ENCODE measurements at places on chromosomes 12 and 14.

GRCh38 chr12:119457271-119457670 is 122.7 kb downstream of the CCDC60 start:
- no peak for DNase-seq

DNA sequence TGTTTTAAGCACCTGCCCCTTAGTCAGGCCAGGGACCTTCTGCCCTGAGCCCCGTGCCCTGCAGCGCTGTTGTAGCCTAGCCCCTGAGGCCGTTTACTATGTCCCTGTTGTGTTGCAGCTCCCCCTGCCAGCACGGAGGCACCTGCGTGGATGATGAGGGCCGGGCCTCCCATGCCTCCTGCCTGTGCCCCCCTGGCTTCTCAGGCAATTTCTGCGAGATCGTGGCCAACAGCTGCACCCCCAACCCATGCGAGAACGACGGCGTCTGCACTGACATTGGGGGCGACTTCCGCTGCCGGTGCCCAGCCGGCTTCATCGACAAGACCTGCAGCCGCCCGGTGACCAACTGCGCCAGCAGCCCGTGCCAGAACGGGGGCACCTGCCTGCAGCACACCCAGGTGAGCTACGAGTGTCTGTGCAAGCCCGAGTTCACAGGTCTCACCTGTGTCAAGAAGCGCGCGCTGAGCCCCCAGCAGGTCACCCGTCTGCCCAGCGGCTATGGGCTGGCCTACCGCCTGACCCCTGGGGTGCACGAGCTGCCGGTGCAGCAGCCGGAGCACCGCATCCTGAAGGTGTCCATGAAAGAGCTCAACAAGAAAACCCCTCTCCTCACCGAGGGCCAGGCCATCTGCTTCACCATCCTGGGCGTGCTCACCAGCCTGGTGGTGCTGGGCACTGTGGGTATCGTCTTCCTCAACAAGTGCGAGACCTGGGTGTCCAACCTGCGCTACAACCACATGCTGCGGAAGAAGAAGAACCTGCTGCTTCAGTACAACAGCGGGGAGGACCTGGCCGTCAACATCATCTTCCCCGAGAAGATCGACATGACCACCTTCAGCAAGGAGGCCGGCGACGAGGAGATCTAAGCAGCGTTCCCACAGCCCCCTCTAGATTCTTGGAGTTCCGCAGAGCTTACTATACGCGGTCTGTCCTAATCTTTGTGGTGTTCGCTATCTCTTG is 7.6 kb downstream of the DLK1 start:
- no peak for DNase-seq

- no peak for DNase-seq
These were observed 19.1 kb downstream of the ETV6 start for GRCh38 chr12:11668611-11669010.

GRCh38 chr12:65961190-65962035 is 137.1 kb downstream of the HMGA2 start:
- no peak for DNase-seq

DNA sequence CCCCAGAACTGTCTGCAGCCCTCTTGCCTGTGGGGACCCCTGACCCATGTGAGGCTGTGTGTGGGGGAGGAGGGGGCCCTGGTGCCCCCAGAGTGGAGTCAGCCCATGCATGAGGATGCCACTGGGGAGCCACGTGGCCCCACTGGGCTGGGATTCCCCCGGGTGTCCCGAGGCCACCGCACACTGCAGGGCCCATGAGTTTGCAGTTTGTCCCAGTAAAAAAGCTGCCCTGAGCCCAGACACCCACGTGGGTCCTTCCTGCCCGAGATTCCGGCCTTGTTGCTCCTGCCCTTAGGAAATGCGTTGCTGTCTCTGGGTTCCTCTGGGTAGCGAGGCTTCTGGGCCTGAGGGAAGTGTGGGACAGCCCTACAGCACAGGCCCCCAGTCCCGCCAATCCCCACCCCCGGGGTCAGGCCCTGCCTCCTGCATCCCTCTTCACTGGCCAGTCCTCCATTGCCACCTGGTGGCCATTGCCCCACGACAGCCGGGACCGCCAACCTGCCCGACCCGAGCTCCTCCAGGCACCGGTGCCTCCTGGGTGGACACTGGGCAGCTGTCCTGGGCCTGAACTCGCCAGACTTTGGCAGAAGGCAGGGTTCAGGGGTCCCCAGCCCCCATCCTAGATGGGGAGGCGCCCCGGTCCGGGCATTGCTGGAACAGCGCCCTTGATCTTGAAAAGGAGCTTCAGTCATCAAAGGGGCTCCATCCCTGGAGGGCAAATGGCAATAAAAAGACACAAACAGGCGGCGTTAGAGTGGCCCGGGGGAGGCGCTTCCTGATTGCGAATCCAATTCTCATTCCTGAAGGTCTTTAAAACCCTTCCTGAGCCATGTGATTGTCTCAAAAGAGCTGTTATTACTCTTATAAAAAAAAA is 15.6 kb upstream of the C14orf180 start:
- DNase-seq = peak; percentile 87

GRCh38 chr12:124720681-124721500 is 142.8 kb downstream of the SCARB1 start:
- no peak for DNase-seq

DNA sequence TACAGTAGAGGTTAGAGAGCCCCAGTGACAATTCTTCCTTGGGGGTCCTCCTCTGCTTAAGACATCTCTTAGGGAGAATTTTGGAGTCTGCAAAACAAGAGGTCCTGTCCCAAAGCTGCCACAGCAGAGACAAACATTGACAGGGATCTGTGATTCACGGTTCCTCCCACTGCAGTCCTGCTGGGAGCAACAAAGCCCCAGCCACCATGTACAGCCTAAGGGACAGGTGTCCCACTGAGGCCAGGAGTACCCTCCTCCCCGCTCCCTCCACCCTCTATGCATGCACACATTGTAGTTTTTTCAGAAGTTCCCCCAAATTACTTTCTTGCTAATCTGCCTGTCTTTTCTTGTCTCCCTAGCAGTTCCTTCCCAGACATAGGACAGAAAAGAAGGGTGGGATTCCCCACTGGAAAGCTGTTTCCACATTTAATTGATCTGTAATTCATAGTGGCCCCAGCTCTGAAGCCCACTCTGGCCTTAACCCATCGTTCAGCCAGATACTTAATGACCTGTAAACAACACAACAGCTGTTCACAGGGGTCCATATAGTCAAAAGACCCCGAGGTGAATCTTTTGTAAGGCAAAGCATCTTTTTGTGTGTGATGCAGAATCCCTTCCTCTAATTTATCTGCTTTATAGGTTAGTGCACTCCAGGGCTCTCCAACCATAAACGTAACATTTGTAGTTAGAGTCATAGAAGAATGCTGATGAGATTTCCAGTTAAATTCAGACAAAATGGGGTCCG is 13.9 kb upstream of the PRICKLE1 start:
- DNase-seq = no peak

DNA sequence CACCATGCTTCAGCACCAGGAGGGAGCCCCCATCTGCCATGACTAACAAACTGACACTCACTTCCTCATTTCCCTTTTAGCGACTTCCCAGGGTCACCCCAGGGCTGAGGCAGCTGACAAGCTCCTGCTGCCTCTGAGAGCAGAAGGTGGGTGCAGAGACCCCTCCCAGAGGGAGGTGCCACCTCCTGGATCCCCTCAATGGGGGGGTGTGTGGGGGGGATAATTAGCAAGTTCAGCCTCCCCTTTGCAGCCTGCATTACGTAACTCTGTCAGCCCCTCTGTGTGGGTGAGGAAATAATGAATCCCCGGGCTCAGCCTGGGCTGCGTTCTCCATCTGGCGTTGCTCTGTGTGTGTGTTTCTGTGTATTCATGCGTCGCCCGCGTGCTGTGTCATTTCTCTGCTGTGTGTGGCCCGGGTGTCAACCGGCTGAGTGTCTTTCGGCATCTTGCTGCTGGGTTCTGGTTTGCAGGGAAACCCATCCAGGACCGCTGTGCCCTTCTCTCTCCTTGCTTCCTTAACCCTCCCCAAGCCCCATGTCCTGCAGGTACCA is 28.0 kb downstream of the NOS1 start:
- no peak for DNase-seq

DNA sequence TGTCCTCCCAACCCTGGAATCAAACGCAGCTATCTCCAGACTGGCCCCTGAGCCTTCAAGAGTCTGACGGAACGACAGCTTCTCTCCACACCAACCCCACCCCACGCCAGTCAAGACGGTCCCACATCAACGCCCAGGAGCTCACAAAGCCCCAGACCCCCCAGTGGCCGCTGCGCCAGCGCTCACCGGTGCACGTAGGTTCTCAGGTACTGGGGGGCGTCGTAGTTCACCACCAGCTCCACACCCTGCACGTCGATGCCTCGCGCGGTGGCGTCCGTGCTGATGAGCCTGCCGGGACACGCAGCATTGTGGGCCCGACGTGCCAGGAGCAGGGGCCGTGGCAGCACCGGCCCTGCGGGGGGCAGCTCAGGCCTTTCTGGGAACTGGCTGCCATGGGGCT is 4.2 kb downstream of the DDX51 start:
- DNase-seq = no peak

DNA sequence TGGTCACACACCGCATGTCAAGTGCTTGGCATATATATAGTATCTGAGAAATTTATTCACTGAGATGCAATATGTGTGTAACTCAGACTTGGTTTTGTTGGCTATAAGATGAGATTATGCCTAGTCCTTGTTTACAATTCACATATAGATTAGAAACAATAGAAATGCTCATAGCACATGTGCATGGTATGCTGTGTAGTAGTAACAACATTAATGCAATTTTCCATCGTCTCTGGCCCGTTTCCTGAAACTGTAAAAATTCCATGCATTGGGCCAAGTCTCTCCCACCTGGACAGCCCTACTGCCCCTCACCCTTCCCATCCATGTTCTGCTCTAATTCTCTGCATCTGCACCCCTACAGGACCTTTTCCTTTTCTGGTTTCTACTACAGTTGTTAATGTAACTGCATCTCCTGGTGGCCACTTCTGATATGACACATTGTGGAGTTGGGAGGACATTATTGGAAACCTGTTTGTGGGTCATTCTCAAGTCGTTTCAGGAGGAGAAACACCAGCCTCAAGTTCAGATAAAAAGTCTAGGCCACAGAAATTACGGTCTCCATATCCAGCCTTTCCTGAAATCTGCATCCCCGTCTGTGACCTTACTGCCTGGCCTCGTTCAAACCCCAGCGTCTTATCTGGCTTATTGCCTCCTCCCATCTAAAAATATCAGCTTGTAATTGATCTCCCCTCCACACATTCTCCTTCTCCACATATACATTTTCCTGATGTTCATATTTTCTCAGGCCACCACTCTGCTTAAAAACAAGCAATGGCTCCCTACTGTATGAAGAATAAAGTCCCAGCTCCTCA is 37.5 kb downstream of the EMP1 start:
- DNase-seq = peak; percentile 34

- DNase-seq = no peak
These were observed 941.9 kb downstream of the NRXN3 start for GRCh38 chr14:79111987-79112501.

- DNase-seq = no peak
These were observed 7.7 kb downstream of the BRF1 start for GRCh38 chr14:105292826-105293711.

DNA sequence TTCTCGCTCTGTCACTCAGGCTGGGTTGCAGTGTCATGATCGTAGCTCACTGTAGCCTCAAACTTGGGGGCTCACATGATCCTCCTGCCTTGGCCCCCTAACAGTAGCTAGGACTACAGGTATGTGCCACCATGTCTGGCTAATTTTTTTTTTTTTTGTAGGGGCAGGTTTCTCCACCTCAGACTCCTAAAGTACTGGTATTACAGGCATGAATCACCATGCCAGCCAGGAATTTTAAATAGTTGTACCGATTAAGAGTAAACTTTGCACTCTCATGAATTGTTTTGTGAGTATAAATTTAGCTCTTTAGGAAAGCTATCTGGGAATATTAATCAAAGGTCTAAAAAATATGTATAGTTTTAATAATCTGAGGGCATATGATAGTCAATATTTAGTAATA is 25.5 kb downstream of the YEATS4 start:
- no peak for DNase-seq

- DNase-seq = no peak
These were observed 343.9 kb upstream of the KITLG start for GRCh38 chr12:88924162-88924561.

DNA sequence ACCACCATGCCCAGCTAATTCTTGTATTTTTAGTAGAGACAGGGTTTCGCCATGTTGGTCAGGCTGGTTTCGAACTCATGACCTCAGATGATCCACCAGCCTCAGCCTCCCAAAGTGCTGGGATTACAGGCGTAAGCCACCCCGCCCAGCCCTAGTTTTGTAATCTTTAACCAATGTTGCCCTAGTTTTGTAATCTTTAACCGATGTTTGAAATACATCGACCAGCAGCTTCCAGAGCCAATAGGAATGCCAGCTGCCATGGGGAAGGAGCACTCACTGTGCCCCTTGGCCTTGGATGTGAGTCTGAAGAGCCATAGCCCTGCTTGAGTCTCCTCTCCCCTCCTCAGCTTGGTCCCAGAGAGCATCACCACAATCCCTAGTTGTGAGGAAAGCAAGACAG is 209.3 kb upstream of the RGS6 start:
- no peak for DNase-seq

DNA sequence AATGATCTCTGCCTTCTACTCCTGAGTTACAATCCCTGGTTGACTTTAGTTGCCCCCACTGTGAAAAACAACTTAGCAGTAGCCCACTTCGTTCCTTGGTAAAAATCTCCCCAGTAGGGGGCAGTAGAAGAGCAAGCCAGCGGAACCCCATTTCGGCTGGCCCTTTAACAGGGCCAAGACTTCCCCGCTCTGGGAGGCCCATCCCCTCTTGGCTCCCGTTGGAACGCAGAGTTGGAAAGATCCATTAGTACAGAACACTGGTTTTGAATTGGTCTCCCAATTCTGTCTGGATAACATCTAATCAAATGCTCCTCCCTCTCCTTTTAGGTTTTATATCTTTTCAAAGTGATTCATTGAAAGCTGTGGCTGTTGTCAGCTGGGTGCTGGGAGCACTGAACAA is 1133.3 kb downstream of the BCL11B start:
- DNase-seq = peak; percentile 20

DNA sequence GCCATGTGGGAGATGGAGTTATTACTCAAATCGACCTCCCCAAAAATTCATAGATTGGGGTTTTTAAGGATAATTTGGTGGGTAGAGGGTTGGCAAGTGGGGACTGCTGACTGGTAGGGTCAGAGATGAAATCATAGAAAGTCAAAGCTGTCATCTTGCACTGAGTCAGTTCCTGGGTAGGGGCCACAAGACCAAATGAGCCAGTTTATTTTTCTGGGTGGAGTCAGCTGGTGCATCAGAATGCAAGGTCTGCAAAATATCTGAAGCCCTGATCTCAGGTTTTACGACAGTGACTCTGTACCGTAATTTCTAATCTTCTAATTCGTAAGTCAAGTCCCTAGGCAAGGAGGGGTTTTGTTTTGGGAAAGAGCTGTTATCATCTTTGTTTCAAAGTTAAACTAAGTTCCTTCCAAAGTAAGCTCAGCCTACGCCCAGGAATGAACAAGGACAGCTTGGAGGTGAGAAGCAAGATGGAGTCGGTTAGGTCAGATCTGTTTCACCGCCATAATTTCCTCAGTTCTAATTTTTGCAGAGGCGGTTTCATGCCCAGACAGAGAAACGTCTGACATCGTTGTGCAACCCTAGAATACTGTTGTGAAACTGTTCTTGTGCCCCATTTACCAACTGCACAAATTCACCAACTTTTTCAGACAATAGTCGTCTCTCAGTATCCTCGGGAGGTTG is 104.5 kb upstream of the SFSWAP start:
- no peak for DNase-seq

GRCh38 chr12:125160281-125160955 is 95.2 kb downstream of the AACS start:
- DNase-seq = no peak
